ENCODE measurements at places on chromosomes 7 and 10.

DNA sequence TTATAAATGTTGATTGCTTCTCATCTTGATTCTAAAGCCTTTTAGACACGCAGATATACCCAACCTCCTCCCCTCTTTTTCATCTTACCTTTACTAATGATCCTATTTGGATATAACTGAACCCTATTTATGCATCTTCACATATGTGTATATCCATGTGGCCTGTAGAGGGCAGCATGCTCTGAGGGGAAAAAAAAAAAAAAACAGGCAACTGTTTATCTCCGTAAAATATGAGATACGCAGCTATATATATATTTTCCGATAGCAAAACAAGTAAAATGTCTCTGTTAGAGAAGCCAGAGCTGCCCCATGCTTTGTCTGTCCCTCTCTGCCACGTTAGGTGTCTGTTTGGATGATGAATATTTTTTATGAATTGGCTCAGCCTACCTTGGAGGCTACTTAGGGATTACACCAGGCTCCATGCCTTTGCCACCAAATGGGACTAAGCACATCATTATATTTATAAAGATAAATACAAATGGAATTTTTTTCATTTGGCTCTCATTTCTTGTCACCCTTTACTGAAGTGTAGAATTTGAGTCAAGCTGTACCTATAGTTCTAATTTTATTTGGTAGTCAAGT is 174.8 kb upstream of the FZD1 start:
- no peak for DNase-seq

GRCh38 chr7:18289788-18290187 is 205.8 kb upstream of the HDAC9 start:
- no peak for DNase-seq

GRCh38 chr10:111872591-111872990 is 311.0 kb downstream of the GPAM start:
- no peak for DNase-seq

DNA sequence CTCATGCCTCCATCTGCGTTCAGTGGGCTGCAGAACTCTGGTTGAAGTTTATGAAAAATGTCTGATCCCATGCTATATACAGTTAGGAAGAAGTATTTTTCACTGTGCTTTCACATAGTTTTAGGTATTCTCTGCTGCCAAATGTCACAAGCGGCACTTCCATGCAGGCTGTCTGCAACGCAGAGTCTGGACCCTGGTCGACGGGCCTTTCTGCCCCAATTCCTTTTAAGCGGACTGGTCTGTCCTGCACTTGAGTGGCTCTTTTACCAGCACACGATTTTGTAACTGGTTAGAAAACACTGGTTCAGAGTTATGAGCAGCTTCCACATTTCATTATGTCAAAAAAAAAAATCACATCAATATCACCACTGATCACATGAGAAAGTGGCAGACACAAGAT is 143.0 kb downstream of the DIP2C start:
- no peak for DNase-seq

Data from activated T-cell treated with anti-CD3 and anti-CD28 coated beads for 24 hours (primary cell).